ENCODE measurements at places on chromosomes 13 and 19.

GRCh38 chr13:44664308-44664707 is 88.2 kb upstream of the TSC22D1 start:
- no peak for DNase-seq

- DNase-seq = no peak
These were observed 6.1 kb downstream of the IL4I1 start for GRCh38 chr19:49890349-49891311.

- no peak for DNase-seq
These were observed 21.2 kb downstream of the RANBP3 start for GRCh38 chr19:5956728-5957127.

DNA sequence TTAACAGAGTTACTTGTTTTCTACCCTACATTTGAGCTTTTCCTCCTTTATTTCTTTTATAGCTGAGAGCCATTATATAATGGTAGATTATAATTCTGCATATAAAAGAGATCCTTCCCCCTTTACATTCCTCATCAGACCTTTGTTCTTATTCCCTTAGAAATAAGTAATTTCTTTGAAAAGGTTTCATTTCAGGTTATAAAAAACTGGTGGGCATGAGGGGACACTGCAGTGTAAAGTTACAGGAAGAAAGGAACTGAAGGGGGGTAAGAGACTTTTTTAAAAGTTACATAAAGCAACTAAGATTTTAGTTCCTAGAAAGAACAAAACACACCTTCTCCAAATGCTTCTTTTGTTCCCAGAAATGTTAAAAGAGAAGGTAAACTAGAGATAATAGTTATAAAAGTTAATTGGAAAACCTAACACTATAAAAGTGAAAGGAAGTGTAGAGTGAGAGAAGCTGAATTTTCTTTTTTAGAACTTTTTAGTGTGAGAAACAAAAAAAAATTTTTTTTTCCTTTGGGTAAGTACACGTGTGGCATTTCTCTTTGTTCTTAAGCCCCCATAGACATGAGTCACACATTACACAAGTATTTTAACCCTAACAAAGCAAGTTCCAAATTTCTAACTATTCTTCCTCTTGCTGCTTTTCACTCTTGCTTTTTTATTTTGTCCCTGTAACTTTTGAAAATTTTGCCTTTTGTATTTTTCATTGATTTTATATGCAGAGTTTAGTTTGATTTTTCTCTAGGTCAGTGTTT is 106.4 kb upstream of the MLNR start:
- DNase-seq = peak; percentile 22

DNA sequence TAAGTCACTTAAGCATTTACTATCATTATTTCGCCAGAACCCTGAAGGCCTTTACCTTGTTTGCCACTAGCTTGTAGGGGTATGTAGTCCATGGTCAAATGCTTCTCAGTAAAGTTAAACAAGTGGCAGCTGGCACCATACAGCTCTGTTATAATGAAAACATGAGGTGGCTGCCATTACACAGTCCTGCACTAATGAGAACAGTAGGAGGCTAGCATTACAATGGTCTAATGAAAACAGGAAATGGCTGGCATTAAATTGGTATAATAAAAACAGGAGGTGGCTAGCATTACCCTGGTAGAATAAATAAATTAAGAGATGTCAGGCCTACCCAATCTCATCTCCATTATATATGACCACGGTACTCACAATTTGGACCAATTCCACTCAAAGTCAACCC is 107.5 kb downstream of the PCDH17 start:
- no peak for DNase-seq
